ENCODE measurements at places on chromosomes 13 and 19. TPM values are rescaled to one million over a fixed set of nuclear protein-coding genes. Genes with fewer than 3 reads are reported as not detected.

DNA sequence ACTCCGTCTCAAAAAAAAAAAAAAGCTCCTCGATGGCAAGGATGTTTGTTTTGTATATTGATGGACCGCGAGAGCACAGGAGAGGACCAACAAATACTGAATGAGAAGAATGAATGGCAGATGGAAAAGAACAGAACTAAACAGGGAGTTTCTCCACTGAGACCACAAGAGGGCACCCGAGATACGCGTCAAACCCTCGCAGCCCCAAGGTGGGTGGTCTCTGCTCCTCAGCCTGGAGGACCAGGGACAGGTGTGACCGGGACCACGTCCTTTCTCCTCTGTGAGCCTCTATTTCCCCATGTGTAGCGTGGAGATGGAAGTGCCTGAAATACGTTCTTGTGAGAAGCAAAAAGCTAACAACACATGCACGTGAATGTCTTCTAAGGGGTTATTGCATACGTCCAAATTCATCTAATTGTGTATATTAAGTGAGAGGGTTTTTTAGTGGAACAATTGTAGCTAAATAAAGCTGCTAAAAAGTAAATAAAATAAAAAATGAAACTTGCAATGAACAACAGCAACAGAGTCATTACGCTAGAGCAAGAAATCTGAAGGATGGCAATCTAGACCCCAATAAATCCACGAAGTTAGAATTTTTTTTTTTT lies 8.3 kb upstream of the CDC42EP5 start:
- no peak for DNase-seq

DNA sequence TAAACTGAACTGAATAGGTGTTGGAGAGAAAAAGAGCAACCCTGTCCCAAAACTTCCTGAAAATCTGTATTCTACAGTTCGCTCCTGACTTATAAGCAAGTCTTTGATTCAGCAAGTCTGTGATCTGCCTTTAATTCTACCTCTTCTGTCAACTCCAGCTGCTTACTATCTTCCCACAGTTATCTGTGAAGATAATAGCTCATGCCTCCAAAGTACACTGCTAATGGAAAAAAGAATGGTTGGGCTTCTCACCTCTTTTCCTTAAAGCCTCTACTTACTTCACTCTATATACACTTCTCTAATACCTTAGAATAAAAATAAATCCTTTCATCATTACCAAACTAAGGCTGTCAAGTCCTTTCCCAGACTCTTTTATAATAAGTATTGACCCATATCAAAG lies 391.5 kb upstream of the MIR17HG start:
- no peak for DNase-seq

The RUBCNL gene
- polyA plus RNA-seq = 44.2 TPM

DNA sequence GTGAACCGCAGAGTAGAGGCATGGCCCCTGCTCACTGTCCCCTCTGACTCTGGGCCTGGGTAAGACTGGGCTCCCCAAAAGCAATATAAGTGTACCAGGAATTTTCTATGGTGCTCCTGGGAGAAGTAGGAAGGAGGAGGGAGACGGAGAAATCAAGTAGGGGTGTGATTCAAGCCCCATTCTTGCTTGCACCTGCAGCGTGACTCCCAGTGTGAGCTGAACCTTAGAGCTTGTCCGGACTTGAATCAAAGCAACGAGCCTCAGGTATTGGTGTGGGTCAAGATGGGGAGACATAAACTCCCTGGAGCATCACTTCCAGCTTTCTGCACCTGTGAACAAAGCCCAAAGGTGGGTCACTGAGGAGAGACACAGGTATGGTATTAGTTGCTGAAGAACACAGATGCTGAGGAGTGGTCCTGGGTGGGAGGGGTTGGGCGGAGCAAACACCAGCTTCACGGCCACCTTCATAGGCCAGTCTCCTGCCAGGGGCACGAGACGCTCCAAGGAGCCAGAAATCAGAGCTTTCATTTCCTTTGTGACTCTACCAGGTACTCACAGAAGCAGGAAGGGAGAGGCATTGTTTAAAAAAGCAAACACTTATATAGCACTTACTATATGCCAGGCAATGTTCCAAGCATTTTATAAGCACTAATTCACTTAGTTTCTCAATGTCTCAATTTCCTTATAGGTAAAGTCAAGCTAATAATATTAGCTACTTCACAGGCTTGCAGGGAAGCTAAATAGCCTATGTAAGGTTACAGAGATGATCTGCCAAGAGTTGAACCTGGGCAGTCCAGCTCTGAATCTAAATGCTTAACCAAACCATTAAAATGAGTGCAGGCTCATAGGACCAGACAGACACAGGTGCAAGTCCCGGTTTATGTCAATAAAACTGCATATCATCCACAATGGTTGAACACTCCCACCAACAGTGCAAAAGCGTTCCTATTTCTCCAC lies 775.3 kb downstream of the UQCRFS1 start:
- no peak for DNase-seq

DNA sequence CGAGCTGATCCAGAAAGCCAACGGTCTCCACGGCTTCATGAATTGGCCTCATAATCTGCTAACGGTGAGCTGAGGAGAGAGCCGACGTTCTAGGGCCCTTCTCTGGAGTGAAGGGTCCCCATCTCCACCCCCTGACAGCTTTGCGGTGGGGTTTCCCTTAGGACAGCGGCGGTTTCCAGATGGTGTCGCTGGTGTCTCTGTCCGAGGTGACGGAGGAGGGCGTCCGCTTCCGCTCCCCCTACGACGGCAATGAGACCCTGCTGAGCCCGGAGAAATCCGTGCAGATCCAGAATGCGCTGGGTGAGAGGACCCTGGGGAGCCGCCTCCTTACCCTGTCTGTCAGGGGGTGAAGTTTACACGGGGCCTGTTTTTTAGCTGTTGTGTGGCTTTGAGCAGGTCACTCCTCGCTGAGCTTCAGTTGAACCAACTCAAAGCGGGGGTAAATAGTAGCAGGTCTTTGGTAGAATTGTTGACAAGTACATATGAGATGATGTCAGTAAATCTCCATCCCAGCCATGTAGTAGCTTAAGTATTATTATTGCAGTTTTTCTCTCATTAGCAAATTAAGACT lies 801 bp downstream of the QTRT1 start:
- no peak for DNase-seq
